ENCODE measurements at places on chromosomes 11 and 22.

DNA sequence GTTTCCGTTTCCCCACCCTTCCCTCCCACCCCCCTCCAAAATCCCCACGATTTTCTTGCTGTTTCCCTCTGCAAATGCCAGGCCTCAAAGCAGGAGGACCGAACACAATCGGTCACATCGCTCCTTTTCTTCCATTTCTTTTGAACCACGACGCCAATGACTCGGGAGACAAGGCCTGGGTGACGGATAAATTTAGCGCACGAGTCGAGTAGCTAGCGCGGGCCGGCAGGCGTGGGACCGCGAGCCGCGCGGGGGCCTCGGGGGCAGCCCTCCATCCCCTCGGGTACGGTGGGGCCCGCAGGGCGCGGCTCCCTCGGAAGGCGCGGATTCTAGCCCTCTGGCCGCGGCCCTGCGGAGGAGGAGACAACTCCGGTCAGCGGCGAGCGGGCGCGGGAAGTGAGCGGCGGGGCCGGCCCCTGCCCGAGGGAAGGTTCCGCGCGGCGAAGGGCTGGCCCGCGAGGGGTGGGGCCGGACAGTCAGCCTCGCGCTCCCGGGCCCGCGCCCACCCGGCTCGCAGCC is 414 bp downstream of the JOSD1 start:
- peak; percentile 88 for DNase-seq

- DNase-seq = no peak
Observed at GRCh38 chr11:100841711-100842407, 154.8 kb downstream of the ARHGAP42 start.

DNA sequence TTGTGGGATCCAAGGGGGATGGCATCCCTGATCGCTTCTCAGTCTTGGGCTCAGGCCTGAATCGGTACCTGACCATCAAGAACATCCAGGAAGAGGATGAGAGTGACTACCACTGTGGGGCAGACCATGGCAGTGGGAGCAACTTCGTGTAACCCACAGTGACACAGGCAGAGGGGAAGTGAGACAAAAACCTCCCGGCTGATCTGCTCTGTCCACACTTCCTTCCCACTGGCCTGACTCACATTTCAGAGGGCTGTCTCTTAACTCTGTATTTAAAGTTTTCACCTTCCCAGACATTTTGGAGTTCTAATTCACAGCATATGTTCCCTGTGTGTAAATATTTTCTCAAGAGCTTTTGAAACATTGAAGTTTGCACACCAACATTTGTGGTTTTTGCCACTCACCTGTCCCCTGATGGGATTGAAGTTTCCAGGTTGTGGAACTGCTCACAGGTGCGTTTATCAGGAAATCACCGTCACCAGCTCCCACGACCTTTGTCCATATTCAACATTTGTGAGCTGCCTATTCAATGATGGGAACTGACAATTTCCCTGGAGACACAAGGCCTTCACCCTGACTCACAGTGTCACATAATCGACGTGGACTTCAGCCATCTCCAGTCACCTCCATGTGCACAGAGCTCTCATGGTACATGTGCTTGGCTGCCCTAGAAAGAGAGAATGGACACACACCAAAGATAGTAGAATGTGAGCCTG is 99.2 kb downstream of the VPREB1 start:
- peak; percentile 78 for DNase-seq

DNA sequence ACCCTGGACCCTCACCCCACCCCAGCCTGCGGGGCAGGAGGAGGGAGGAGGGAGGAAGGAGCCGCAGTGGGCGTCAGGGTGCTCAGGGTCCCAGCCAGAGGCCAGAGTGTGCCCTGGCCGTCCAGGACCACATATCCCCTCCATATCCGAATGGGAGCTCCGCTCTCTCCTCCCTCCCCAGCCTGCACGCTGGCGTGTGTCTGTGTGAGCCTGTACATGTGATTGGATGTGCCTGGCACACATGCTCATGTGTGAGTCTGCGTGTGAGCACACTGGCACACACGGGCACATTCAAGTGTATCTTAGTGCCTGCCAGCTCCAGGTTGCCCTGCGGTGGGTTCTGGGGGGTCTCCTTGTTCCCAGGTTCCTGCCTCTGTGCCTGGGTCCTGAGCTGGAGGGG is 8.1 kb downstream of the TSSC4 start:
- DNase-seq = no peak

DNA sequence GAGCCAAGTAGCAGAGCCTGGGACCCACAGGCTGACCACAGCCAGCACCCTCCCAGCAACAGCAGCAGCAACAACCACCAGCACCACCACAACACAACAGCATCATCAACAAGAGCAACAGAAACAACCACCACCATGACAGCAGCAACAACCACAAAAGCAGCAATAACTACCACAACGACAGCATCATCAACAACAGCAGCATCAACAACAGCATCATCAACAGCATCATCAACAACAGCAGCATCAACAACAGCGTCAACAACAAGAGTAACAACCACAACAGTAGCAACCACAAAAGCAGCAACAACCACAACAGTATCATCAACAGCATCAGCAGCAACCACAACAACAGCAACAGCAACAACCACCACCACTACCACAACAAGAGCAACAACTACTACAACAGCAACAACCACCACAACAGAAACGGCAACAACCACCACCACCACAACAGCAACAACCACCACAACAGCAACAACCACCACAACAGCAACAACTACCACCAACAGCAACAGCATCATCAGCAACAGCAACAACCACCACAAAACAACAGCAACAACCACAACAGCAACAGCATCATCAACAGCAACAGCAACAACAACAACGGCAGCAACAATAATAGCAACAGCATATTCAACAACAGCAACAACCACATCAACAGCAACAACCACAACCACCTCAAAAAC is 22.1 kb upstream of the FGF3 start:
- no peak for DNase-seq

- no peak for DNase-seq
Observed at GRCh38 chr11:29989174-29989970, 27.5 kb downstream of the KCNA4 start.

DNA sequence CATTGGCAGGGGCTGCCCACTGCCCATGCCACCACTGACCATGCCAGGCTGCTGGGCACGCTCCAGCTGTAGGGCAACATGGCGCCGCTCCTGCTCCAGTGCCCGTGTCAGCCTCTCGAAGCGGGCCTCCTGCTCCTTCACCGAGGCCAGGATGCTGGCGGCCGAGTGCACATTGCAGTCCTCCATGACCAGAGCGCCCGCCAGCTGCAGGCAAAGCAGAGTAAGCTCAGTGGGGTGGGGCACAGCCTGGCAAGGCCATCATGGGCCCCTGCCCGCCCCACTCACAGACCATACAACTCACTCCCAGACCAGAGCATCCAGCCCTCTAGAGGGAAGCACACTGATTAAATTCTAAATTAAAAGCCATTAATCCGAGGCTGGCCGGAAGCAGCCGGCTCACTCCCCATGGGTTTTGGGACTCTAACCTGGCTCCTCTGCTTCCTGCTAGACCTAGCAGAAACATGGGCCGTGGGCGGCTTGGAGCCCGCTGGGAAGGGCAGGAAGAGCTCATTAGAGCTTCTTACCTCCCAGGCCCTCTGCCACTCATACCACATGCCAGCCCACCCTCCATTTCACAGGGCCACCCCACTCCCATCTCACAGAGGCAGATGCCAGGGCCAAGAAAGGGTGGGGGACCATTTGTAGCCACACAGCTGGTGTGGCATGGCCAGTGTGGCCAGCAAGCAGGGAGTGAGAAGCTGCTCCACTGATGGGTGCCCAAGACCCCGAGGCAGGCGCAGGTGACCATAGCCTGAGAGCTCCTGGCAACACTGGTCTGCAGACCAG is 25.8 kb downstream of the ARVCF start:
- DNase-seq = no peak

DNA sequence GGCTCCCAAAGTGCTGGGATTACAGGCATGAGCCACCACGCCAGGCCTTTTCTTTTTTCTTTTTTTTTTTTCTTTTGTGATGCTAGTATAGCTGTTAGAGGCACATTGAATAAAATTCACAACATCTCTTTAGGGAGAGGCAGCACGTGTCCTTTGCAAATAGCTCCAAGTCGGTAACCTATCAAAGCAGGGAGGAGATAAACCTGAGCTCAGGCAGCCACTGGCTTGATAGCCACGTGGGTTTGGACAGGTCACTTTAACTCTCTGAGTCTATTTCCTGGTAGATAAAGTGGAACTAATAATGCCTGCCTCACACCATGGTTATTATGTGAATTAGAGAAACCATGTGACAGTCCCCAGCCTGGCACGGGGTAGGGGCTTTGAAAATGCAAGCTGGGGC is 43.1 kb upstream of the ATXN10 start:
- DNase-seq = no peak

DNA sequence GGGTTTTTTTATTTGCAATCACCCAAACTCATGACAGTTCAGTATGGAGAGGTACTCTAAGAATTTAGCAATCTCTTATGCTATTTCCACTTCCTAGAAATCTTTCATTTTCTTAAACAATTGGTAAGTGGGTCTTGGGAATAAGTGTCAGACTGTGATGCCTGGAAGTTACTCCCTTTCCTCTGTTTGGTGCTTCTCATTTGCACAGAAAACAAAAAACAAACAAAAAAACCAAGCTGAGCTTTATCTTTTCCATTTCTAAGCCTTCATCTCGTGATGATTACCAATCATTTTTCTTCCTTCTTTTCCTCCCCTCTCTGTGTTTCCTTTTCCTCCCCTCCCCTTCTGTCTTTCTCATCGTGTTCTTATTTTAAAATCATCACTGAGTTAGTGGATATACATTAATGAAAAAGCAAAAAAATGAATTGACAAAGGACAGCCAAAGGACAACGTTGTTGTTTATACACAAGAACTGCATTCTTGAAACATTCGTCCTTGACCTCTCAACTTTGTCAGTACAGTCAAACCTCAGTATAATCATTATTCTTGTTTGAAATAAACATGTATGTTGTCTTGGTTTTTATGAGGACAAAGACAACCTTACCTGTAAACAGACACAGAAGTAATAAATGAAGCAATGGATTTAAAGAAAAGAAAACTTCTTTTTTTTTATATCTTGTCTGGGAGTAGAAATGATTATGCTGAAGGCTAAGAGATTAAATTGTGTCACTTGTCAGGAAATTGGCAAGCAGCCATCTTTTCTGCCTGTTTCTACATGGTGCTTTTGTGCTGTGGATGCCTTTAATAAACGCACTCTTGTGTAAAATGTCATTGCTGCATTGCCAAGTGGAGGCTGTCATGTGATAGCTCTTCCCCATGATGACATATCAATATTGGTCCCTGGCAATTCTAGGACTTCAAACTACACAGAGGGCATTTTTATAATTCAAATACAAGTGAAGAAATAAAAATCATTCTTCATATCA is 803.2 kb upstream of the CCDC90B start:
- DNase-seq = no peak

DNA sequence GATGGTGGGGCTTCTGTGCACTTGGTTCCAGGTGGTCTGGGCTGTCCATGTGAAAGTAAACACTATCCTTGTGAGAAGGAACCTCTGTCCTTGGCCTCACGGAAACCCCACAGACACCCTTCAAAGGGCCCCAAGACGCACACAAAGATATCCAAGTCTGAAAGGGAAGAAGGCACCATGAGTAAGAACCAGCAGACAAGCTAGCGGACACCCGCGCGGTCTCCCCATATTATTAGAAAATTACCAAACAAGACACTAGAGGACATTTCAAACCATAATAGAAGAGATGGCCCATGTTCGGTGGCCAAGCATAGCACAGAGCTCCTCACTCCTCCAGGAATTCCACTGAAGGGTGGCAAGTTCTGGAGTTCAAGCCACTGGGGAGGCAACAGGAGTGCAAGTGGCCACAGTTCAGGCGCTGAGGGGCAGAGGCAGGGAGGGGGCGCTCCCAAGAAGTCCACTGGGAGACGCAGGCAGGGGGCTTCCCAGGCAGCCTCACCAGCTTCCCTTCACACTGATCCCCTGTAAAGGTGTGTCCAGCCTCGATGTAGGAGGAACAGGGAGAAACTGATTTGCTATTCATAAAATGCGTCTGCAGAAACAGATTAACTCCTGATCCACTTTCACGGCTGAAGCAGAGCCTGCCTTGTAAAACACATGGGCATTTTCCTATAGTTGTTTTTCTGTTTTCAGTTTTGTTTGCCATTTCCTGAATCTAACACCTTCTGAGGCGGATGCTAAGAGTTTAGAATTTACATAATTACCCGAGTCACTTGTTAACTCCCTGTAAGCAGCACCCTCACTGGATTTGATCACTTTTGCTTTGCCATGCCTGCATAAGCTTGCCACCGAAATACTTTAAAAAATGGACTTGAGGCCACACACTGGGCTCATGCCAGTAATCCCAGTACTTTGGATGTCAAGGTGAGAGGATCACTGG is 9.1 kb upstream of the PPARA start:
- no peak for DNase-seq

DNA sequence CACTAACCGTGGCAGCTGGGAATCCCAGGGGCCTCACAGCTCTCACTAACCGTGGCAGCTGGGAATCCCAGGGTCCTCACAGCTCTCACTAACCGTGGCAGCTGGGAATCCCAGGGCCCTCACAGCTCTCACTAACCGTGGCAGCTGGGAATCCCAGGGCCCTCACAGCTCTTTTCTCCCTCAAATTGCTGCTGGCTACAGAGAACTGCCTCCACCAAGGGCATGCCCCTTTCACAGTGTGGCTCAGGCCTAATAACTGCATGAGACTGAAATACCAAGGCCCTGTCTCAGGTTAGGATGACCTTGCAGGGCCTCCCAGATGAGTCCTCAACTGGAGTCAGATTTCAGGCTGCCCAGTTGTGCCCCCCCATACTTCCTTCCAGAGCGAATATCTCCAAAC is 35.1 kb upstream of the GGTLC2 start:
- no peak for DNase-seq

DNA sequence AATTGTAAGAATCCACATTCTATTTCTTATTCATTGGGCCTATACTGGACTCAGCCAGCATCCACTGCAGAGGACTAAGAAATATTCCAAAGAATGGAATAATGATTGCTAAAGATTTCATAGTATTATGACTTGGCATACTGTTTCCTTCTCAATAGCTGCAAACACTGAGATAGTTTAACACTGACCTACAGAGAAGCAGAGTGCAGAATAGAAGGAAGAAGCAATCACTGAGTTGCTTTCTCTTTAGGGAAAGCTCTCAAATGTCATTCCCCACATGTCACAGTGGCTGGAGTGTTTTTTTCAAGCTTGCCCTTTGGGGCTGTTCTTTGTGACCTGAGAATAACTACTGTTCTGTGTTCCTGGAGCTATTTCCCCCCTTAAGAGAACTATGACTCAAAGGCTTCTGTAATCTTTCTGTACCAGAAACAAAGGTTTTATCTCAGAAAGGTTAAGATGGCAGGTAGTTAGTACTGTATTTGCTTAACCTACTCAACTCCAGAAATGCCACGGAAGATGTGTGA is 243.6 kb upstream of the LUZP2 start:
- DNase-seq = no peak
